ENCODE measurements at places on chromosomes 3 and 15.

GRCh38 chr3:51975852-51976549 is 1.1 kb downstream of the ABHD14A start:
- peak; percentile 81 for DNase-seq

DNA sequence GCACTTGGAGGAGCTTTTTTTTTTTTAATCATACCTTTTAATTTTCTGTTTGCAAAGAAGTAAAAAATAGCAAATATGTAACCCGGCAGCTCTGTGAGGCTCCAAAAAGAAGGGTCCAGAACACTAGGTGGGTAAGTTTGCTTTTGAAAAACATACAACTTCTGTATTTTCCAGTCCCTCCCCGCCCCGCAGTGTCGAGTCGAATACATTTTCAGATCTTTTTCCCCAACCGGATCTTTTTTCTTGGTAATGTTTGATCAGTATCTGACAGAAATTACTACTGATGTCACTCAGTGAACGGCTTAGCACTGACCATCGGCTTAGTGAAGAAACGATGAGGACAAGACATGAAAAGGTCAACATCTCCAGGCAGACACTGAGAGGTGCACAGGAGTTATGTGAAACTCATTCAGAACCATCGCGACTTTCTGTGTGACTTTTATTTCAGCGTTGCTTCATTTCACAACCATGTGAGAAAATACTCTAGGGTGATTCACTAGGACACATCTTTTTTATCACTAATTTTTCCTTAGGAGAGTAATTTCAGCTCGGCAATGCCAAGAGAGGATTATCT is 11.0 kb downstream of the ISL2 start:
- DNase-seq = no peak

GRCh38 chr3:157406394-157406793 is 30.3 kb upstream of the PTX3 start:
- no peak for DNase-seq

DNA sequence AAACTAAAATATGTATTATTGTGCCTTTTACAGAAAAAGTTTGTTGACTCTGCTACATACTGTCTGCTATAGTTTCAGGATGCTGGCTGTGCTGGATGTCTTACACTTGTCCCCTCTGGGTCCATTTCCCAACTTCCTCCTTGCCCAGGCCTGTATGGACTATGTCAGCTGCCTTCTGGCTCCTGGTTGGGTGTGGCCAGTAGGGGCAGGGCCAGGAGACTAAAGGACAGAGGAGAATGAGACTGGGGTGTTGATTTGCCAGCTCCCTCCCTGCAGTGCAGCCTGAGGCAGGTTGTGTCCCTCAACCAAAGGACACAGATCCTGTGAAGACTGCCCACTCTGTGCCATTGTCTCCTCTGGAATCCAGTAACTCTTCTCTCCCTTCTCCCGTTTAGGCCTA is 90.6 kb upstream of the UBE2E2 start:
- DNase-seq = no peak

DNA sequence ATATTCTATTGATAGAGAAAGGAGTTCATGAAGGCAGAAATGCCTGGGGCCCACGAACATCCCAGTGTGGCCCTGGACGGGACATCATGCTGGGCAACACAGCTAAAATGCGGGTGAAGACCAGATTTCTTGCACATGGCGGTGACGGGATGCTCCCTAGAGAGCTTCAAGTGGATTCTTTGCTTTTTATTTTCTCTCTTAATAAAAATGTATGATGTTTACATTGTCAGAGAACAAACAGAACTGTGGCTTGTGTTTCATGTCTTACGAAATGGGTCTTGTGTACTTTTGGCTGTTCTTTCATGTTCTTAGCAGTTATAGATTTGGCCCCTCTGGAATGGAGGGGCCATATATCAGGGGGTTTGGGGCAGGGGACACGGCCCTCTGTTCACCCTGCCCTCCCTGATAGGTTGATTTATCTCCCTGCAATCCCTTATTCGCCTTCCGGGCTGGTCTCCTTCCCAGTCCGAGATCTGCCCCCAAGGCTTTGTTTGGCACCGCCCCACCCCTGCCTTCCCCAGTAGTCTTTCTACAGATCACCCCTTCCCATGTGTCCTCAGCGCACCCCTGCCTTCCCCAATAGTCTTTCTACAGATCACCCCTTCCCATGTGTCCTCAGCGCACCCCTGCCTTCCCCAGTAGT is 68.7 kb upstream of the CGNL1 start:
- DNase-seq = no peak

DNA sequence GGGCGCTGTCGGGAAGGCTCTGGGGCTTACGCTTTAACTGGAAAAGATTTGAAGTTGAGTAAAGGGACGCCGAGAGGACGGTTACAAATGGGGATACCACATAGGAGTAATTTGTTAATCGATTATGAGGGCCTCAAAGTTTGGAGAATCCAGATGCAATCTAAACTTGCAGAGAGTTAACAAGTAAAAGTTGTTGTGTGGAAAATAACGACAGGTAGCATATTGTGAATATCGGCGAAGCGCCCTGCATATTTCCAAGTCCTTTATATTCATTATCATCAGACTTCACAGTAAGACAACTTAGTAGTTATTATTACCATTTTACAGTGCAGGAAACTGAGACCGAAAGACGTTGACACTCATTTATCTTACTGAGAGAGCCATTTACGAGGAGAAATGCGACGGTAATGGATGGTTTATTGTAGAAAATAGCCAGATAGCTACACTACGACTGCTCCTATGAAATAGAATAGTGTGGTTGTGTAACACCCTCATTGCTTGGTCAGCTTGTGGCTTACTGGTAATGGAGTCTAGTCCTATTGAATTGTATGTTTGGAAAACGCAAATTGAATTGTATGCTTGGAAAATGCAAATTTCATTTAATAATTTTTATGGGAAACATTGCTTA is 700 bp downstream of the MKRN2 start:
- peak; percentile 17 for DNase-seq

DNA sequence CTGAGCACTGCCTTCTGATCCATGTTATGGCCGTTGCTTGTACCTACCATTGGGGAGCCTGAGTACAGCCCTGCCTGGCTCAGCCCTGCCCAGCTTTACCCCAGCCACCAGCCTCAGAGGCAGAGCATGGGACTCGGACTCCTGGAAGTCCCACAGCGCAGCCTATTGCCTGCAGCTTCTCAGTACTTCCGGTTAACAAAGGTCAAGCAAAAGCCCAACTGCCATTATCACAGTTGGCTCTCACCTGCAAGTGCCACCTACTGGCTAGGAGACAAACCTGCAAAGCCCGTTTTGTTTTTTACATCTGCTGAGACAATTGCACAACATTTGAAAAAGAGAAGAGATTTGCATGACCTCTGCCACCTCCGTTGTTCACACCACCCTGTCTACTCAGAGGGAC is 1081.7 kb downstream of the NAALADL2 start:
- DNase-seq = peak; percentile 55

GRCh38 chr3:116192464-116192863 is 252.8 kb downstream of the LSAMP start:
- no peak for DNase-seq

- no peak for DNase-seq
Observed at GRCh38 chr3:133676336-133677118, 14.8 kb upstream of the TOPBP1 start.

DNA sequence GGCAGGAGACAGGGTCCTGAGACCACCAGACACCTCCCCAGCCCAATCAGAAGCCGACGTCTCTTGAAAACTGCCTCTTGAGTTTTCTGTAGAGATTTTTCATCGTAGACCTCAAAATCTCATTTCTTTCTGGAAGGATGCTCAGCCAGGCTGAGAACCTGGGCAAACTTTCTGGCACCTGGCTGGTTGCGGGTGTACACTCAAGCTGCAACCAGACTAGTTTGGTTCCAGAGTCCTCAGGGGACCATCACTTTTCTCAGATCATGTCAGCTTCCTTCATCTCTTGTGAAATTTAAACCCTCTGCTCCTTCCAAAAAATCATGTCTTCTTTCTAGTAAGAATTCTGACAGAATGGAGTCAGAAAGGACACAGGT is 45.1 kb downstream of the CMTM7 start:
- DNase-seq = no peak

DNA sequence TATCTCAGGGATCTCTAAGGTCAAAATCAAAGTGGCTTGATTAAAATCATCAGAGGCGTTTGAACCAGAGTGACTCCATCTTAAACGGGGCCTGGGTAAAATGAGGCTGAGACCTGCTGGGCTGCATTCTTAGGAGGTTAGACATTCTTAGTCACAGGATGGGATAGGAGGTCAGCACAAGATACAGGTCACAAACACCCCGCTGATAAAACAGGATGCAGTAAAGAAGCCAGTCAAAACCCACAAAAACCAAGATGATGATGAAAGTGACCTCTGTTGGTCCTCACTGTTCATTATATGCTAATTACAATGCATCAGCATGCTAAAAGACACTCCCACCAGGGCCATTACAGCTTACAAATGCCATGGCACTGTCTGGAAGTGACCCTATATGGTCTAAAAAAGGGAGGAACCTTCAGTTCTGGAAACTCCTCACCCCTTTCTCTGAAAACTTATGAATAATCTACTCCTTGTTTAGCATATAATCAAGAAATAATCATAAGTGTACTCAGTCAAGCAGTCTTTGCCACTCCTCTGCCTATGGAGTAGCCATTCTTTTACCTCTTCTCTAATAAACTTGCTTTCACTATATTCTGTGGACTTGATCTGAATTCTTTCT is 143.3 kb upstream of the SLCO3A1 start:
- no peak for DNase-seq

Measured in NCI-H82 (cell line).